ENCODE measurements at places on chromosomes 5 and 9. TPM values are rescaled to one million over a fixed set of nuclear protein-coding genes. Genes with fewer than 3 reads are reported as not detected.

DNA sequence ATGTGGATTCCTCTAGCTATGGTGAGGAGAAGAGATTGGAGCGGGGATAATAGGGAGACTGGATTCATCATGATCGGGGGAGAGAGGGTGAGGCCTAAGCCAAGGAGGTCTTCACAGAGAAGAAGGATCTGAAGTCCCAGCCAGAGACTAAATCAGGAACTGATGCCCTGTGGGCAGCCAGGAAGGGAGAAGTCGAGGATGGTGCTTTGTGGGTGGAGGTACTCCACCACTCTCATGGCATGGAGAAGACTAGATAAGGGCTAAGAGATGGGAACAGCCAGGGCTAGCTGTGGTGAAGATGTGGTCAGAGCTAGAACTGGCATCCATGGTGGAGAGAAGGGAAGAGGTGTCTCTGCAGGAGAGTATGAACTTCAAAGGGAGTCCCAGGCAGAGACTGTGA is 3.0 kb upstream of the RGS14 start:
- no peak for DNase-seq

DNA sequence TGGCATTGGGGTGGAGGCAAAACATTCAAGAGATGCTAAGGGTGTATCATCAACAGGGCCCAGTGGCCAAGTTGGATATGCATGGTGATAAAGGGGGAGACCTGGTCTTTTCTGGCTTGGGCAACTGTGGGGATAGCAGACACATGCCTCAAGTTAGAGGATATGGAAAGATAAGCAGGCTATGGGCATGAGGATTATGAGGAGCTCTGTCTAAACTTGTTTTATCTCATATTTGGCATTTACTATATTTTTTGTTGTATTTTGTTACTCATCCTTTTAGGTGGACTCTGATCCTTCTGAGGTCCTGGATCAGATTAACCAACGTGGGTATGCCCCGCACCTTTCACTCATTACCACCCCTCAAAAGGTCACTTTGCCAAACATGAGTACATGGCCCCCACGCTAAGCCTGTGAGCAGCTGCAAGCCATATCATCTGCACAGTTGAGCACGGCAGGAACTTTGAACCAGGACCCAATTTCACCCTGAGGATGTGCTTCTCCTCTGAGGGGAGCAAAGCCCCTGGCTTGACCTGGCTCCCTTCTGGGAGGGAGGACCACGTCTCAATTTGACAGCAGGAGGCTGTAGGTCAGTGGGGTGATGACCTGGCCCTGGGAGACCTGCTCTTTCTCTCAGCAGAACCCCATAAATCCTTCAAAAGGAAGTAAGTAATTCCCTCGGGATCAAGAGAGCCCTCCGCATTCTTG is 71.1 kb upstream of the CD180 start:
- DNase-seq, result peak; percentile 75

GRCh38 chr5:74625742-74626241 is 14.7 kb downstream of the ENC1 start:
- no peak for DNase-seq

GRCh38 chr5:125357660-125358059 is 611.2 kb upstream of the ZNF608 start:
- no peak for DNase-seq

DNA sequence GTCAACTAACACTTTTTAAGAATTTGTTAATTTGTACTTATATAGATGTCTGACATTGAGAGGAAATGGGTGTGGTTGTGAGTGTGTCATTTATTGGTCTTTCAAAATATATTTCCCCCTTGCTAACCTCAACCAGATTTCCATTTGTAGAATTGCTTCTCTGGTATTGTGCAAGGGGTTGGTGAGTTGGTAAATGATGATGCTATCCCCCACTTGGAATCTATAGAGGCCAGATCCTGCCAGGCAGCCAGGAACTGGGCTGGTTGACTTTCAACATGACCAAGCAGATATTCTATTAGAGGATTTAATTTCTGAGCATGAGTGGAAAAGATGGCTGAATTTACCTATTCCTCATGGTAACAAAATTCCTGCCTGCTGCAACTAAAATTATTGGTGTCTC is 306.6 kb upstream of the KIF2A start:
- DNase-seq, result no peak

GRCh38 chr5:108629779-108630528 is 117.7 kb upstream of the FER start:
- DNase-seq, result no peak

DENND4C gene
- total RNA-seq, result 21.4 TPM

FOXD4L5 gene
- 0.11 TPM for total RNA-seq

KLHL3 gene
- 35.1 TPM for total RNA-seq

LCN10 gene
- 3.3 TPM for total RNA-seq

Data from cardiac septum (tissue), 1 donor.